Hindlimb muscle (tissue), 1 donor: ENCODE measurements at places on chromosomes 12 and 14.

- DNase-seq = no peak
Measured at GRCh38 chr14:93830753-93831461, 42.6 kb upstream of the PRIMA1 start.

DNA sequence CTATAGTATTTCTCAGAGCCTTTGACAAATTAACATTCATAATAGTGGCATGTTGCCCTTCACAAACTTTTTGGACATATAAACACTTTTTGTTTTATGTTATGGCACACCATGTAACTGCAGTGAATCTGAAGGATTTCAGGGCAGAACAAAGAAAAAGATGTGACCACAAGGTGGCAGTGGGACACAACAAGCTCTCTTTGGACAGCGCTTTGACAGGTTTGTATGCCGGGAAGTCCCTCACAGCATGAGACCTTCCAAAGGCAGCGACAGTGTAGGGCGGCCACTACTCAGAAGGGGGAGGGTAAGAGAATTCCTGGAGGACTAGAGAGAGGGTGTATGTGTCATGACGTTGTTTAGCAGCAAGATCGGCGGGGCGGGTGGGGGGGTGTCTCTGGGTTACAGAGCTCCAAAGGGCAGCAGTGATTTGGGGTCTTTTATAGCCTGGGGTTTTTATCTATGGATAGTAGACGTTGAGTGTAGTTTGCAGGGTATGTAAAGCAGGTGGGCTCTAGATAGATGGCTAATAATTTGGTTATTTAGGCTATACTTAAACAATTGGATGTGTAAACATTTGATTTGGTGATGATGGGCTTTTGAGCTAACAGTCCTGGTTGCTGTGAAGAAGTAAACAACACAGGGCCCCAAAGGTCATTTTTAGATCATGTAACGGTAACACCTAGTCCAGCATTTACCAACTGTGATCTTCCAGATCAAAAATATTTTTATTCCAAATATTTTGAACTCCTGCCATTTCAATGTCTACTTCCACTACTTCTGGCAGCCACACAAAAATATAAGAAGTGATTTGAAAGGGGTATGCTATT, 22.9 kb downstream of the ETFBKMT start:
- DNase-seq = peak; percentile 35

GRCh38 chr12:44114906-44115305, 279.0 kb downstream of the TMEM117 start:
- no peak for DNase-seq

DNA sequence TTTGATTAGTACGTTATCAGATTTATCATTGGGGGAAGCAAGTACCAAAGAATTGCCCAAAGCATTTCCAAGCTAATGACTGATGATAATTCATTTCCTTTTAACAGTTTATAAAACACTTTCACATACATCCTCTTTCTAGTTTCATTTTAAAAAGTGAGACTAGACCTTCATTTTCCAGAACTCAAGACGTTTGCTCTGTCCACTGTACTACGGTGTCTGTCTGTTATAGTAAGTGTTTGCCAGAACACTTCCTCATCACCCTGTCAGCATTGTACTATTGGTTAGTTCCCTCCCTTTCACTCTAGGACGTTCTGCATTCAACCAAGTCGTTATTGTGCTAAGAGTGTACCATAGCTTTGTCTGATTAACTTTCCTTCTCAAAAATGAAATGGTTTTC, 81.7 kb upstream of the TMEM263 start:
- DNase-seq = no peak

- no peak for DNase-seq
Measured at GRCh38 chr12:16844875-16845274, 238.9 kb upstream of the LMO3 start.
